ENCODE measurements at places on chromosomes 12 and 14.

DNA sequence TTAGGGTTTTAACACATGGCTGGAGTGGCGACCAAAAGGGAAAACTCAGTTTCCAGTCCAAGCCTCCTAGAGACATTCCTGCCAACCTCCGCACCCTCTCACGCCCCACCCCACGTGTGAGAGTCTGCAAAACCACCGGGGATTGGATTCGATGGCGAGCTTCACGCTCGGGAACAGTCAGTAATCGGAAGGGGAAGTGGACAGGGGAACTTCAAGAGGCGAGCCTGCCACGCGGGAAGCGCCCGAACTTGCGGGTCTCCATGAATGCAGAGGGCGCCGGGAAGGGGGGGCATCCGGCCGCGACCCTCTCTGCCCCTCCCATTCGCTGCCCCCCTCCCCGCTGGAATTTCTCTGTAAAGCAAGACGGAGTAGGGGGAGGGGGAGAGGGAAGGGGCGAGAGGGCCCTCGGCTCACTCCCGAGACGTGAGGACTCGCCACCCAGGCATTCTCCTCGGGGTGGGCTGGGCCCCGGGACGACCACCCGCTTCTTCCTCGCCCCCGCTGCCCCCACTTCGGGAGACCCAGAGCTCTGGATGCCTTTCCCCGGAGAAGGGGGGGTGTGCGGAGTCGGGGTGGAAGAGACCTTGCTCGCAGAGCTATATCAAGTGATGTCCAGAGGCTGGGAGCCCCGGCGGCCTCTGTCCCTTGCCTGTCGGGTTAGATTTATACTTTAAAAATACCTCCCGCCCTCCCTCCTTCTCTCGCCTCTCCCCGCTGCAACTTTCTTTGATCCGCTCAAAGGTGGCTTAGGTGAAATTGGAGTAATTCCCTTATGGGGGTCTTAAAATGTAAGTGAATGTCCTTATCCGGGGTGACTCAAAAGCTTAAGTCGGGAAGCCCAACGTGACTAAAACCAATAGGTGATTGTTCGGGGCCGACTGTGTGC lies 2.5 kb upstream of the CCND2 start:
- peak; percentile 52 for DNase-seq

DNA sequence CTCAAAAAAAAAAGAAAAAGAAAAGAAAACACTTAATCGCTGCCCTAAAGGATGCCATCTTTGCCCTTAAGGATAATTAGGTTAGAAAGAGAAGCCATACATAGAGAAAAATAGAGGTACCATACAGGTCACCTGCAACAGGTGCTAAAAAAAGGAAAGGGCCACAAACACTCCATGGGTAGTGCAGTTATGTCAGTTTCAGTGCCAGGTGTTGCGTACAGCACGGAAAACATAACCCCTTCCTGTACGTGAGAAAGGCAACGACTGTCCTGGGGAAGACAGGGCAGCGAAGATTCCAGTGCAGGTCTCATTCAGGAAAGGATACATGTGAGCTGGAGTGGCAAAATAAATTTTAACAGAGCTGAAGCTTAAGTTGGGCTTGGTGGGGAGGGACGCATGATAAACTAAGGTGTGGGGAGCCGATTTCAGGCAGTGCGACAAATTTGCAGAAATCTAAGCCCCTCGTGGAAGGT lies 553 bp upstream of the DAZAP2 start:
- no peak for DNase-seq

- DNase-seq, result no peak
Observed at GRCh38 chr12:52604859-52605258, 3.6 kb upstream of the KRT72 start.

DNA sequence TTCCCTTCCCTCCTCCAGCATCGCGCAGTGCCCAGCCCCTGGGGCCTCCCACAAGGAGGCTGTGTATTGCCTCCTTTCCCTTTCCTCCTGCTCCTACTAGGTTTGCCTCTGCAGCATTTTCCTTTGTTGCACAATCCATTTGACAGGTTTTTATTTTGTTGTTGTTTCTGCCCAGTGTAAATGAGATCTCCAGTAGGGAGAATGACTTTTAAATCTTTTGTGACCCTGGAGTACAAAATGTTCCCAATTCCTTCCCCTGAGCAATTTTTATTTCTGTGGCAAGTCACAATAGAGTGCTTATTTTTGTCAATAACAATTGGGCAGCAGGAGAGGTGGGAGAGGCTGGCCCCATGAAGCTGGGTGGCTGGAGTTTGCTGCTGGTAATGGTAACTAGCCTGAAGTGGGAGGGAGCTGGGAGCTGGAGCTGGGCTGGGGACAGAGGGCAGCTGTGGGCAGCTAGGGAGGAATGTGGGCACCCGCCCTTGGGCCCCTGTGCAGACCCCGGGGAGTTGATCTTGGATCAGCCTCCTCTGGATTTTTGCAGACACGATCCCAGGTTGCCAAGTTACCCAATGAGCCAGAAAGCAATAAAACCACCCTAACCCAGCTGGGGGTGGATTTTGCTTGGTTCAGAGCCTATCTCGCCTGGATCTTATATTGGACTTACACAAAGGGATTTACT lies 160.1 kb downstream of the KTN1 start:
- no peak for DNase-seq
